Omental fat pad (tissue), 4 donors: ENCODE measurements at places on chromosomes 5 and 9. TPM values are rescaled to one million over a fixed set of nuclear protein-coding genes. Genes with fewer than 3 reads are reported as not detected.

DNA sequence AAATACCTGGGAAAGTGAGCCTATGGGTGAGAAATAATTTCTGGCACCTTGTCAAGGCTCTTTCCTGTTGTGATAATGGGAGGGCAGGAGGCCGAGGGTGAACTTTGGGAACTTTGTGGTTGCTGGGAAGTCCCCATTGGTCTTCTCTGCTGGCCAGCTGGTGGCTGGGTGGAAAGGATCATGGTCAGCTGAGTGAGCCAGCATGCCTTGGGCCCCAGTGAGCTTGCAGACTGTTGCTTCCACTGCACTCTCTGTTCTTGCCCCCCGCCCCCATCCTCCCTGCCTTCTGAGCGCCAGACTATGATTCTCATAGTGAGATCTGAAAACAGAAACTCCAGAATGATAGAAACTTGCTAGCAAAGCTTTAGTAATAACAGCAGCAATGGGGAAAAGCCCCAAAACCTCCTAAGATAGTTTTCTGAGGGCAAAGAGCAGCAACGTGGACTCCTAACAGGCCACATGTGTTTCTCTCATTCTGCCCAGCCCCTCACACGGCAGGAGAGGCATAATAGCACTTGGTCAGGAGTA is 139.2 kb upstream of the SMARCA2 start:
- no peak for DNase-seq

DNA sequence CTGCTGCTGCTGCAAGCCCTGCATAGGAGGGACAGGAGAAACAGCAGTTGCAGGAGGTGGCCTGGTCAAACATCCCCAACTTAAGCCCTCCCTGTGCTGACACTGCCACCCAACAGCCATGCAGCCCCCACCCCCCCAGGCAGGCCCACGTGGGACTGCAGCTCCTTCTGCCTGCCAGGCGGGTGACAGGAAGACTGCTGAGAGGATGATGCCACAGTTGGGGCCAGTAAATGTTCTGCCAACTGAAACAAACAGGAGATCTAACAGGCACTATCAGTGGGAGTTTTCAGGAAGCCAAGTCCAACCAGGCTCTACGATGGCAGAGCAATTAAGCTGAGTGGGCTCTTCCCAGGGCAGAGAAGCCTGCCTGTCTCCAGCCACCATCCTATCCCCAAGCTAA is 31.1 kb downstream of the DIRAS2 start:
- no peak for DNase-seq

GRCh38 chr9:90946982-90947381 is 145.4 kb downstream of the SYK start:
- no peak for DNase-seq

DNA sequence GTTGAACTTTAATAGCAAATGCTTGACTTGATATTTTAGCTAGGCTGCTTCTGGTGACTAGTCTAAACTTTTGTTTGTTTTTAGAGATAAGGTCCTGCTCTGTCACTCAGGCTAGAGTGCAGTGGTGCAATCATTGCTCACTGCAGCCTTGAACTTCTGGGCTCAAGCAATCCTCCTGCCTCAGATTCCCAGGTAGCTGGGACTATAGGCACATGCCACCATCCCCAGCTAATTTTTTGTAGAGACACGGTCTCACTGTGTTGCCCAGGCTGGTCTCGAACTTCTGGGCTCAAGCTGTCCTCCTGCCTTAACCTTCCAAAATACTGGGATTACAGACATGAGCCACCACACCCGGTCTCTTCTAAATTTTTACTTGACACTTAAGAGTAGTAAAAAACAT is 20.7 kb downstream of the CDC37L1 start:
- no peak for DNase-seq

- DNase-seq: no peak
Measured at GRCh38 chr9:131478421-131478868, 24.3 kb upstream of the POMT1 start.

DNA sequence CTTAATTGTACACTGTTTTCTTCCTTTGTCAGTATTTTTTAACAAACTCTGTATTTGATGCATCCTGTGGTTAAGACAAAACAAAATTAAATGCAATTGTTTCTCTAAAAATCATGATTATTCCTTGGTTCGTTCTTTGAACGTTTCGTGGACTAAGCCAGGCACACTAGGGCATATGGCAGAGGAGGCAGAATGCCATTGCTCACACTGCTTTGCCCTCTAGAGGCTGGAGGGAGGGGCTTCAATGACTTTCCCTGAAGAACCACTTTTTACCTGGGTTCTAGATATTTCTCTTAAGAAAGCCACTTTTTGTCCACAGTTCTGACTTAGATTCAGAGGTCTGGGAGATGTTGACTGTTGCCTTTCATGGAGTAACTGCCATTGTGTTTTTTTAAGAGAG is 236.2 kb upstream of the ADAMTSL1 start:
- DNase-seq: no peak

DNA sequence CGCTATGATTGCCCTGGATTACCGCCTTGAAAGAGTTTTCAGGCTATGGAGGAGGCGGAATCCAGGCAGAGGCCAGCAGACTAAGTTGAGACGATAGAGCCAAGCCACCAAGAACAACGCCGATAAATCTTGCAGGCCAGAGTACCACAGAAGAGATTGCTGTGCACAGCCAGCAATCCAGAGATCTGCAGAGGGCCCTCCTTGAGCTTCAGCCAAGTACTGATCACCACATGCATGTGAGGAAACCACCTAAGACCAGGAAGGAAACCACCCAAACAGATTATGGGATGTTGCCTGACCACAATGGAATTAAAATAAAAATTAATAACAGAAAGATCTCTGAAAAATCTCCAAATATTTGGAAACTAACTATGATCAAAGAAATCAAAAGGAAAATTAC is 74.9 kb downstream of the GCNT4 start:
- no peak for DNase-seq

GRCh38 chr5:129696636-129697035 is 51.3 kb upstream of the MINAR2 start:
- DNase-seq: no peak

DNA sequence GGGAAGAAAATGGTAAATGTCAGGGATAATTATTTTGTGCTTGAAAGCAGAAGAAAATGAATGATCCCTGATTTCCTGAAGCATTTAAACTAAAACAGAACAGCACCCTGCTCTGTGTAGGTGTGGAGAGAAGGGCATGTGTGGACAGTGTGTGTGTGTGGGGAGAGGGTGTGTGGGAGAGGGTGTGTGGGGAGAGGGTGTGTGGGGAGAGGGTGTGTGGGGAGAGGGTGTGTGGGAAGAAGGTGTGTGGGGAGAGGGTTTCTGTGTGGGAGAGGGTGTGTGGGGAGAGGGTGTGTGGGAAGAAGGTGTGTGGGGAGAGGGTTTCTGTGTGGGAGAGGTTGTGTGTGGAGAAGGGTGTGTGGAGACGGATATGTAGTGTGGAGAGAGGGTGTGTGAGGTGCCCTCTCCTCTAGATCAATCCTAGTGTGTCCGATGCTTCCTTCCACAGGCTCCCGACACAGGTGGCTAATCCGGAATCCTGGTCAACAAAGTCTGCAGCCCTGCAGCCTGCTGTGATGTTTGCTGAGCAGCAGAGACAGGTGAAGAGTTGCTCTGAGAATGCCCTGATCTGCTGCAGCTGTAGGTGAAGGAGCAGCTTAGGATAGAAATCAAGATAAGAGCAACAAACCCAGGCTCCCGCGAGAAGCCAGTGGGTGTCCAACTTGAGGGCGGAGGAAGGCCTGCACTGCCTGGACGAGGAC is 15.5 kb downstream of the IRX4 start:
- DNase-seq: no peak

The WNT8A gene
- total RNA-seq: not detected

The PNPLA7 gene
- total RNA-seq: 7.1 TPM

- no peak for DNase-seq
Measured at GRCh38 chr9:114369216-114370130, 18.3 kb downstream of the AKNA start.

GRCh38 chr5:44048276-44048984 is 340.8 kb downstream of the FGF10 start:
- DNase-seq: no peak
